H9 (cell line): ENCODE measurements at places on chromosomes 12 and 14. TPM values are rescaled to one million over a fixed set of nuclear protein-coding genes. Genes with fewer than 3 reads are reported as not detected.

DNA sequence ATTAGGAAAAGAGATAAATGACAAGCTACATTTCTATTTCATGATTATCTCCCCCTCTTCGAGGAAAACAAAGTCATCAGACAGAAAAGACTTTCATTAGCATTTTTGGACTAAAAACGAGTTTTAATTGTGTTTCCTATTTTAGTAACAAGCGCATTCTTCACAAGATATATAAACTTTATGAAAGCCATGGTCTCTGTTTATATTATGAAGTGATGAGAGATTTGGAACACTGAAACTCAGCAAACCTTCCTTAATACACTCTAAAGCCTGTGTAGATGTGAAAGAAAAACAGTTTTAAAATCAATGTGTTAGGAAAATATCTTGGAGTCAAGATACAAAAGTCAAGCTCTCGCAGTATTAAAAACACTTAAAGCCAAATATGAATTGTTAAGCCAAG lies 539.1 kb downstream of the LRFN5 start:
- H3K36me3 ChIP-seq: no peaks in the 10 kb centered on the region
- H3K27ac ChIP-seq: no peak overlapping the region
- no peak for DNase-seq
- no peaks in the 10 kb centered on the region for H3K4me1 ChIP-seq
- no peaks in the 10 kb centered on the region for H3K27me3 ChIP-seq

DNA sequence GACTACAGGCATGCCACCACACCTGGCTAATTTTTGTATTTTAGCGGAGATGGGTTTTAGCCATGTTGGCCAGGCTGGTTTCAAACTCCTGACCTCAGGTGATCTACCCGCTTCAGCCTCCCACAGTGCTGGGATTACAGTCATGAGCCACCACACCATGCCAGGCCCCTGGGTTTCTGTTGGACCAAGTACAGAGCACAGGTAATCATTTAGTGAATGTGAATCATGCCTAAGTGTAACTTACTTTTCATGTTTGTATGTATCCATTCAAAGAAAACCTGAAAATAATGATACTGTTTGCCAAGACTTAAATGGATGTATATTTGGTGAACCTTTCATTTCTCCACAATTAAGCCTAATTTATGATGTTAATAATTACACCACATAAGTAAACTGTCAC lies 65.9 kb downstream of the FGD6 start:
- peaks cover 22% of the 10 kb centered on the region for H3K36me3 ChIP-seq
- DNase-seq: no peak
- H3K27me3 ChIP-seq: no peaks in the 10 kb centered on the region
- no peaks in the 10 kb centered on the region for H3K4me1 ChIP-seq

Gene TMPRSS12
- not detected in 2 replicates for total RNA-seq

DNA sequence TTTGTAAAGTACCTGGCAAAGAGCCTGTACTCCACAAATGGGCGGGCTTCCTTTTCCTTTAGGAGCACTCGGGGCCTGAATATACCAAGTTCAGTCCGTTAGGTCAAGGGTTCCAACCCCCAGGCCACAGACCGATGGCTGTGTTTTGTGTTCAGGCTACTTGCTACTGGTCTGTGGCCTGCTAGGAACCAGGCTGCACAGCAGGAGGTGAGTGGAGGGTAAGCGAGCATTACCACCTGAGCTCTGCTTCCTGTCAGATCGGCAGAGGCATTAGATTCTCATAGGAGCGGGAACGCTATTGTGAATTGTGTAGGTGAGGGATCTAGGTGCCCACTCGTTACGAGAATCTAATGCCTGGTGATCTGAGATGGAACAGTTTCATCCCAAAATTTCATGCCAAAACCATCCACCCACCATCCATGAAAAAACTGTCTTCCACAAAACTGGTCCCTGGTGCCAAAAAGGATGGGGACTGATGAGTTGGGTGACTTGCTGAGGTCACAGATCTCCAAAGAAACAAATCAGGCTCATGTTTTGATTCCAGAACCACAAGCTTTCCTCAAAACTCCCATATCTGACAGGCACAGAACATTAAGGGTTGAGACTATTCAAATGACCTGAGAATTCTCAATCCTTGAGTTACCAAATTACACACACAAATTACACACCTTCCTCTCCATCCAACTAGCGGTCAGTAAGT lies 4.2 kb downstream of the CSRP2 start:
- H3K27ac ChIP-seq: no peak overlapping the region
- peaks cover 12% of the 10 kb centered on the region for H3K4me1 ChIP-seq
- peaks cover 3% of the 10 kb centered on the region; the same call in 1 of the 2 replicates for H3K36me3 ChIP-seq
- H3K4me3 ChIP-seq: no peak overlapping the region
- DNase-seq: peak; percentile 83
- H3K27me3 ChIP-seq: no peaks in the 10 kb centered on the region

Gene TSPAN19
- total RNA-seq: not detected in 2 replicates

- H3K27me3 ChIP-seq: no peaks in the 10 kb centered on the region
- peak within 1 kb of the TSS; percentile 92 for H3K4me3 ChIP-seq
- peaks cover 5% of the 10 kb centered on the region; the same call in 2 of the 3 replicates for H3K36me3 ChIP-seq
- H3K4me1 ChIP-seq: no peaks in the 10 kb centered on the region
- H3K27ac ChIP-seq: no peak within 1 kb of the TSS
Observed at GRCh38 chr12:31590642-31591379, at the start of gene DENND5B. DENND5B (minus strand) TSS chr12:31591136; CDS start chr12:31590832, 304 bp downstream.

Gene EPYC
- not detected in 2 replicates for total RNA-seq

DNA sequence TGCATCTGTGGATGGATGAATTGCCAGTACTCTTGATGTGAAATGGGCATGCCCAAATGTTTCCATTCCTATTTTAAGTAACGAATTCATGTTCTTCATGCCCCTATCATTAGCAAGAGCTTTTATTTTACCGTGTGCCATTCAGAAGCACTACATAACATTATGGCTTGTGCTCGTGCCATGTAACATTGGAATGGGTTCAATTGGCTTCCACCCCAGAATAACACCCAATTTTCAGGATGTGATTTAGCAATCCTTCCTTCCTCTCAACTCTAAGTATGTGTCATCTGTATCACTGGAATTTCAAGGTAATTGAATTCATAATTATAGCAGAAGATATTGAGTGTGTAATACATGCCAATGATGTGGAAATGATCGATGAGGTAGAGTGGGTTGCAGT lies 145.8 kb upstream of the TMPO start:
- no peaks in the 10 kb centered on the region for H3K27me3 ChIP-seq
- H3K4me1 ChIP-seq: peaks cover 3% of the 10 kb centered on the region; the same call in 1 of the 2 replicates
- DNase-seq: no peak
- H3K4me3 ChIP-seq: no peak overlapping the region

GRCh38 chr12:54266852-54267251 lies 13.1 kb downstream of the CBX5 start:
- H3K27me3 ChIP-seq: no peaks in the 10 kb centered on the region
- H3K4me3 ChIP-seq: no peak overlapping the region
- H3K4me1 ChIP-seq: peaks cover 9% of the 10 kb centered on the region; the same call in 1 of the 2 replicates
- peaks cover 8% of the 10 kb centered on the region for H3K36me3 ChIP-seq
- no peak overlapping the region for H3K27ac ChIP-seq

DNA sequence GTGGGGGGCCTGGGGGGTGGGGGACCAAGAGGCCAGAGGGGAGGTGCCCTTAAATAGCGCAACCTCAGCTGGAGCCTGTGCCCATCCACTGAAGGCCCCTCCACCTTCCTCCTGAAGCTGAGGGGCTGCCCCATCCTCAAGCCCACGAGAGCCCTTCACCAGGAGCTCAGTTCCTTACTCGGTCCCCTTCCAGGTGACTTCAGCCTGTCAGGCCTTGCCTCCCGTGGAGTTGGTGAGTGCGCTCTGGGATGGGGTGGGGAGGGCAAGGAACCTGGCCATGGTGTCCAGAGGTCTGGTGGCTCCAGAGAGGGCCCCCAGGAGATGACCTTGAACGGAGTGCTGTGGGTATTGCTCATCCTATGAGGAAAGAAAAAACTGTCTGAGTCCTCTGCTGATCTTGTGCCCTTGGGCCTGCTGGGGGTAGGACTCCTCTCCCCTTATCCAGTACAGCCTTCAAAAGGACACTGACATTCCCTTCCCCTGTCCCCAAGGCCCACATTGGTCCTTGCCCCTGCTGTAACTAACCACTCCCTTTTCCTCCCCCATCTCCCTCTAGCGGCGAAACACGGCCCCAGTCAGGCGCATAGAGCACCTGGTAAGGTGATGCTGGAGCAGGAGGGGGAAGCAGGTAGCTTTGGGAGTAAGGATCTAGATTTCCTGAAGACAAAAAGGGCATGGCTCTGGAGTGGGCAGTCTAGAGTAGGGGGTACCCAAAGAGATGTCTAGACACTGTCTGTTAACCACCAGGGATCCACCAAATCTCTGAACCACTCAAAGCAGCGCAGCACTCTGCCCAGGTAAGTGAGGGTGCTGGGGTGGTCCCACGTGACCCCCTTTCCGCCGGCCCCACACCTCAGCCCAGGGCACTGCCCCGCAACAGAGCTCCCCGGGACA lies 3.6 kb downstream of the TNS2 start:
- peak; percentile 93 for DNase-seq
- H3K36me3 ChIP-seq: peaks cover 6% of the 10 kb centered on the region
- H3K4me1 ChIP-seq: peaks cover 20% of the 10 kb centered on the region; the same call in 1 of the 2 replicates
- no peaks in the 10 kb centered on the region for H3K27me3 ChIP-seq
- H3K4me3 ChIP-seq: peak overlapping the region; percentile 96
- H3K27ac ChIP-seq: no peak overlapping the region

Gene SRRM4
- total RNA-seq: 1.1 and 1.4 TPM in 2 replicates

Gene KRT2
- not detected in 2 replicates for total RNA-seq

Gene SERPINA3
- not detected in 2 replicates for total RNA-seq

DNA sequence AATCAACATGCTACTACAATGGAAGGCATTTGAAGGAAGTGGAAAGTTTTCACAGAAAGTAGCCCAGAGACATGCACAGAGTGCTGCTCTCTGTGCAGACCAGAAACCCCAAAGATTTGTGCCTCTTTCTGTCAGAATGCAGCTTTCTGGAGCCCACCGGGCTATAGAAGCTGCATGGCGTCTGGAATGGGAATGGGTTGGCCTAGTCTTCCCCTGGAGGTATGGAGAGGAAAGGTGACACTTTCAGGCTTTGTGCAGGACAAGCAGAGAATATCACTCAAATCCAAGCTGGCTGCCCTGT lies 21.3 kb upstream of the ZFP36L1 start:
- H3K36me3 ChIP-seq: 0 out of 3 replicates have a peak, but pooled peaks cover 1% of the 10 kb centered on the region
- H3K27ac ChIP-seq: no peak overlapping the region
- peaks cover 15% of the 10 kb centered on the region for H3K4me1 ChIP-seq
- H3K27me3 ChIP-seq: no peaks in the 10 kb centered on the region

GRCh38 chr14:79842270-79842669 lies 369.0 kb downstream of the DIO2 start:
- DNase-seq: no peak
- H3K4me1 ChIP-seq: no peaks in the 10 kb centered on the region; the same call in 1 of the 2 replicates
- H3K4me3 ChIP-seq: no peak overlapping the region
- H3K36me3 ChIP-seq: no peaks in the 10 kb centered on the region
- H3K27ac ChIP-seq: no peak overlapping the region

- H3K36me3 ChIP-seq: no peaks in the 10 kb centered on the region
- no peak for DNase-seq
- no peaks in the 10 kb centered on the region for H3K4me1 ChIP-seq
Observed at GRCh38 chr12:4572680-4573079, 10.7 kb downstream of the DYRK4 start.

Gene LGALS3
- 3.7 and 4.0 TPM in 2 replicates for total RNA-seq

Gene AICDA
- 0.22 TPM in 1 of 2 replicates, not detected in the other for total RNA-seq

- no peak for DNase-seq
- no peak overlapping the region for H3K4me3 ChIP-seq
- peaks cover 16% of the 10 kb centered on the region; the same call in 1 of the 2 replicates for H3K4me1 ChIP-seq
- no peaks in the 10 kb centered on the region for H3K36me3 ChIP-seq
- H3K27me3 ChIP-seq: no peaks in the 10 kb centered on the region
Observed at GRCh38 chr14:95258754-95259593, 60.7 kb downstream of the CLMN start.

DNA sequence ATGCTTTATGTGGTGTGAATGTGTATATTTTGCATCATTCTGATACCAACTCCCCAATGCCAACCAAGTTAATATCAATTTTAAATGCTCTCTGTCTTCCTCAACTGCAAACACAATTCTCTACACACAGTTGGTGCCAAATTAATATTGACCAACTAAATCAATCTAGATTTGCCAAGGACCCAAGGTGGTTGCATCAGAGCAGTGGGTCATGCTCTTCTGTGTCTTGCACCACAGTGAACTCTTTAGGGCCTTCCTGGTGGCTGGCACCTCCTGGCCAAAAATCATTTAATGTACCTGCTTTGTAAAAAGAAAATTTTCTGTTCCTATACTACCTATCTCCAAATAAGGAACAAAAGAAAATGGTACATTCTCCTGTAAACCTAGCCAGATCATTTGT lies 14.1 kb downstream of the COQ10A start:
- H3K4me3 ChIP-seq: no peak overlapping the region
- no peak overlapping the region for H3K27ac ChIP-seq
- no peaks in the 10 kb centered on the region for H3K27me3 ChIP-seq
- H3K4me1 ChIP-seq: no peaks in the 10 kb centered on the region
- DNase-seq: no peak

Gene LMO3
- not detected in 2 replicates for total RNA-seq

Gene COL2A1
- 10.8 and 11.4 TPM in 2 replicates for total RNA-seq

GRCh38 chr14:86946446-86946845 lies 1046.5 kb downstream of the GALC start:
- H3K4me1 ChIP-seq: no peaks in the 10 kb centered on the region
- no peak for DNase-seq
- H3K27ac ChIP-seq: no peak overlapping the region
- H3K36me3 ChIP-seq: no peaks in the 10 kb centered on the region
- no peaks in the 10 kb centered on the region for H3K27me3 ChIP-seq
- H3K4me3 ChIP-seq: no peak overlapping the region

GRCh38 chr14:92258934-92259333 lies 64.0 kb upstream of the SLC24A4 start:
- 0 out of 2 replicates have a peak, but pooled peaks cover 2% of the 10 kb centered on the region for H3K4me1 ChIP-seq
- DNase-seq: no peak
- H3K36me3 ChIP-seq: no peaks in the 10 kb centered on the region
- H3K27ac ChIP-seq: no peak overlapping the region
- H3K27me3 ChIP-seq: no peaks in the 10 kb centered on the region; the same call in 1 of the 2 replicates

GRCh38 chr12:46219877-46220655 lies 48.8 kb downstream of the SLC38A1 start:
- no peaks in the 10 kb centered on the region for H3K27me3 ChIP-seq
- no peak overlapping the region; the same call in 2 of the 3 replicates for H3K4me3 ChIP-seq
- H3K27ac ChIP-seq: no peak overlapping the region
- DNase-seq: no peak
- peaks cover 50% of the 10 kb centered on the region; the same call in 2 of the 3 replicates for H3K36me3 ChIP-seq

Gene LAG3
- 1.7 and 2.2 TPM in 2 replicates for total RNA-seq

Gene PDE3A
- 3.0 TPM in 2 replicates for total RNA-seq

DNA sequence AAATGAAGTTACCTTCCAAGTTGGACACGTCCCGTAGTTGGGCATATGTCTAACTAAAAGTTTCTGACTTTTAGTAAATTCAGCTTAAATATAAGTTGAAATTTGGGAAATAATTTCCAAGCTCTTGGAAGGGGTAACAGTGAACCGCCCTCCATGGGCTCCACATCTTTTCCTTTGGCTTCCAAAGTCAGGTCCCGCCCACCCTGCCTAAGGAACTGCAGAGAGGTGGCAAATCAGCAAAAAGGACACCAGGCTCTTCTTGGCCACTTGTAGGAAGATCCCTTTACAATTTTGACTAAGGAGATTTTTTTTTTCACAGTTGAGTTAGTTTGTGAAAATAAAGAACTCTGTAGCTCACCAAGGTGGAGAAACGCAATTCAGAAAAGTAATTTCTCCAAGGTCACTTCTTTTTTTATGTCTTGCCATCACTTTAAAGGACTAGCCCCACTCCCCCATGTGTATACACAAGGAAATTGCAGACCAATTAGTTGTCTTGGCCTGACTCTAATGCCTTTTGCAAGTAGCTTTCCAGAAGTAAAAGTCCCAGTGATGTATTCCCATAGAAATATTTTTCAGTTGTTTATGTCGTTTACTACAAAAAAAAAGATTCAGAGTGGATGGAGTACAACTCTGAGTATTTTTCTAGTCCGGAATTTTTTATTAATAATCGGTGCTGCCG lies 181.2 kb downstream of the PELI2 start:
- DNase-seq: no peak
- H3K36me3 ChIP-seq: peaks cover 4% of the 10 kb centered on the region; the same call in 2 of the 3 replicates
- no peak overlapping the region for H3K4me3 ChIP-seq
- no peaks in the 10 kb centered on the region for H3K4me1 ChIP-seq
- H3K27me3 ChIP-seq: no peaks in the 10 kb centered on the region
- H3K27ac ChIP-seq: no peak overlapping the region
